Progenitor cell of endocrine pancreas (in vitro differentiated cells): ENCODE measurements at places on chromosomes 16 and 17.

- no peaks in the 10 kb centered on the region for H3K36me3 ChIP-seq
- peaks cover 6% of the 10 kb centered on the region for H3K4me1 ChIP-seq
- DNase-seq = peak; percentile 54
- peaks cover 8% of the 10 kb centered on the region for H3K27me3 ChIP-seq
- no peak overlapping the region for H3K27ac ChIP-seq
- peak overlapping the region; percentile 81 for H3K4me3 ChIP-seq
These were observed 19.8 kb upstream of the ADCY7 start for GRCh38 chr16:50246299-50247122.

DNA sequence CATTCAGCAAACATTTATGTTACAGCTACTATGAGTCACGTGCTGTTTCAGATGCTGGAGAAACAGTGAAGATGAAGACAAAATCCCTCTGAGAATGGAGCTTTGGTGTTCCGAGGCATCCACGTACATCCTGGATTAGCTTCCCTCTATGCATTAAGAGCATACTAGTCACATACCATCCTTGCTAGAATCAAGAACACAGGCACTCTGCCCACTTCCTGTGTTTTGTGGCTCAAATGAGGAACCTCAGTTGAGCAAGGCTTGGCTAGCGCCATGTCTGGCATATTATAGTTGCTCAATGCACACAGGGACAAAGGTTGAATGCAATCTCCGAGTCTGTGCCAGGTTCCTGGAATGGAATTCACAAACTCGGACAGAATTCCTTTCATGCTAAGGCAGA, 297.5 kb downstream of the XYLT1 start:
- no peak overlapping the region for H3K4me3 ChIP-seq
- no peak for DNase-seq
- H3K27me3 ChIP-seq = no peaks in the 10 kb centered on the region
- H3K4me1 ChIP-seq = no peaks in the 10 kb centered on the region
- no peaks in the 10 kb centered on the region for H3K36me3 ChIP-seq
- no peak overlapping the region for H3K27ac ChIP-seq

DNA sequence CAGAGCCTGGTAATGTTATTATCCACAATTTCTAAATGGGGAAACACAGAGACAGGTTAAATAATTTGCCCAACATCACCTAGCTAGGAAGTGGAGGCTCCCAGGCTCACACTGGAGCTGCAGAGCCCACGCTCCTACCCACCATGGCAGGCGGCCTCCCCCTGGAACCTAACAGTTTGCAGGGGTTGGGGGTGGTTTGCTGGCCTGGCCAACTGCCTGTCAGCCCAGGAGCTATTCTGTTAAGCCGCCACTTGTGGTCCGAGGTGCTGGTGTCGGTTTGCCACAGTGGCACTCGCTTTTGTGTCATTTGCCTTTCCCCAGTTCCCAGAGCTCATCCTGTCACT, 3.6 kb downstream of the PRCD start:
- peaks cover 53% of the 10 kb centered on the region for H3K27me3 ChIP-seq
- DNase-seq = no peak
- peaks cover 18% of the 10 kb centered on the region for H3K4me1 ChIP-seq
- no peak overlapping the region for H3K27ac ChIP-seq
- no peaks in the 10 kb centered on the region for H3K36me3 ChIP-seq

DNA sequence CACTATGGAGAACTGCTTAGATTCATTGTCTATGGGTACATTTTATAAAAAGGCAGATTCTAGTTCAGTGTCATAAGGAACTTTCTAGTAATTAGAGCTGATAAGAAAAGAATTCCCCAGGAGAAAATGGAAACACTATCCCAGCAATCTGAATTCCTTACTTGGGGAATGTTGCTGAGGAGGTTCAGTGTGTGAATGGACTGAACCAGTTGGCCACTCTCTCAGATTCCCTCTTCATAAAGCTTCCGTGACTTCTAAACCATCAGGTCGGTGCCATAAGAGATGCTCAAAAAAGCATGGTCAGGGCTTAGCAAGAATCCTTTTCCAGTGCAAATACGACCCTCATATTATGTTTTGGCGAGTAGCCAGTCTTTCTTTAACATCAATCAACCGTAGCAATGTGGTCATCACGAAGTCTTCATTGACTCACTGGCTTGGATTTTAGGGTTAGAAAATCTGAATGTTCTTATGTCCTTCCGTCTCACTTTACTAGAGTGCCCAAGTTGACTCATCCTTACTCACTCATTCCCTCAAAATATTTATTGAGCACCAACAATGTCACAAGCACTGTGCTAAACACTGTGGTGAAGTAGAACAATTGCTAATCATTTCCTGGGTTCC, 102.7 kb upstream of the HLF start:
- no peak for DNase-seq
- no peak overlapping the region for H3K4me3 ChIP-seq
- no peak overlapping the region for H3K27ac ChIP-seq
- H3K36me3 ChIP-seq = peaks cover 17% of the 10 kb centered on the region
- no peaks in the 10 kb centered on the region for H3K27me3 ChIP-seq

DNA sequence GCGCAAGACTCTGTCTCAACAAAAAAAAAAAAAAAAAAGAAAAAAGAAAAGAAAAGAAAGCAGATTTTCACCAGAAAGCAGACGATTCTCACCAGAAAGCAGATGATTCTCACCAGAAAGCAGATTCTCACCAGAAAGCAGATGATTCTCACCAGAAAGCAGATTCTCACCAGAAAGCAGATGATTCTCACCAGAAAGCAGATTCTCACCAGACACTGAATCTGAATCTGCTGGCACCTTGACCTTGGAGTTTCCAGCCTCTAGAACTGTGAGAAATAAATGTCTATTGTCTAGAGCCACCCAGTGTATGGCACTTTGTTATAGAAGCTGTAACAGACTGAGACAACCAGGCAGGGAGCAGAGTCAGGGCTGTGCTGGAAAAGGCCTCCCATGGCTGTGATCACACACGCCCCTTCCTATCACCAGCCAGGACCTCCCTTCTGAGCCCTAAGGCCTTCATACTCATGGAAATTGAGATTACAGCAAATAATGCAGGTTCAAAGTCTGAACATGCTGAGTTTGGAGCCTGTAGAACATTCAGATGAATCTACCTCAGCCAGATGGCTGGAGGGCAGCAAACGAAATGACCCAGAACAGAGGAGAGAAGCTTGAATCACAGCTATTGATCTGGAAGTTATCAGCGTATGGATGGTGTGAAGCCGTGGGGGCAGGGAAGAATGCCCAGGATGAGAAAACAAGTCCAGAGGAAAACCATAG, 309.3 kb downstream of the SLC39A11 start:
- no peak for DNase-seq
- peak overlapping the region; percentile 83 for H3K27ac ChIP-seq
- H3K4me1 ChIP-seq = peaks cover 8% of the 10 kb centered on the region
- no peaks in the 10 kb centered on the region for H3K36me3 ChIP-seq
- peaks cover 21% of the 10 kb centered on the region for H3K27me3 ChIP-seq
